Type B pancreatic cell (in vitro differentiated cells): ENCODE measurements at places on chromosomes 3 and 15.

DNA sequence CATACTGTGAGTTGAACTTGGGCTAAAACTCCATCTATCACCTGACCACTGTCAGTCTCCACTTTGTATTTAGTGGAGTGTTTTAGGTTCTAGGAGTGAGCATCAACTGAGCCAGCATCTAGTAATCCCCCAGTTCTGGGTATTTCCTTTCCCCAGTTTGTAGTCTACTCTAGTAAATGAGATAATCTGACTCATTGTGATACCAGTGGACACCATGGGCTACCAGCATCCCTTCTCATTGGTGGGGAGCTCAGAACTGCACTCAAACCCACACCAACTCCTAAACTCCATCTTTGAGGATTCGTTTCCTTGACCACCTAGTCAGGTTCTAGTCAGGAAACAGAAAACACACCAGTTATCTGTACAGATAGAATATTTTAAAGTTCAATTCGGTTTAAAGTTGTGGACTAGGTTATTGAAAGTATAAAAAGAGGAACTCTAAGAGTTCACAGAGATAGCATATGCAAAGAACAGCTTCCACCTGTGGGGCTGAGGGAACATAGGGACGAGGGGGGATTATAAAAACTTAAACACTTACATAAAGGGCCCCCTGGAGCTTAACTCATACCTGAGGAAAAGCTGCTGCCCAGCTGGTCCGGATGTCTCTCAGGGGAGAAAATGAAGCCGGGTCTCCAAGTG lies 36.0 kb downstream of the LEO1 start:
- DNase-seq, result no peak

- no peak for DNase-seq
These were observed 52.8 kb downstream of the CORO2B start for GRCh38 chr15:68631601-68632051.

DNA sequence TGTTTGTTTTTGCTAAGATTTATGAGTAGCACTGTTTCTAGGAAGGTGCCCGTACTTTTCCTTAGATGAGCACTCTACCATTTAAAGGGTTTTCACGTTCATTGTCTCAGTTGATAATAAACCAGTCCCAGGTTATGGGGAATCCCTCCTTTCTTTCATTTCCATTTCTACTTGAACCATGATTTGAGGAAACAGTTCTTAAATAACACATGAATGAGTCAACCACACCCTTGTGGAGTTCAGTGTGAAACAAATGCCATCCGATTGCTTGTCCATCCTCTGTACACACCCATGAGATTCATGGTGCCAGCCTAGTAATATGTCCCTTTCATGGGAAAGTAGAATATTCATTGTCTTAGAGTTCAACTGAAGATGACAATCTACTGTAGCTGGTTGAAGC lies 23.1 kb downstream of the CMTM8 start:
- DNase-seq, result no peak

GRCh38 chr15:87597346-87598052 lies 659.0 kb downstream of the NTRK3 start:
- DNase-seq, result no peak

DNA sequence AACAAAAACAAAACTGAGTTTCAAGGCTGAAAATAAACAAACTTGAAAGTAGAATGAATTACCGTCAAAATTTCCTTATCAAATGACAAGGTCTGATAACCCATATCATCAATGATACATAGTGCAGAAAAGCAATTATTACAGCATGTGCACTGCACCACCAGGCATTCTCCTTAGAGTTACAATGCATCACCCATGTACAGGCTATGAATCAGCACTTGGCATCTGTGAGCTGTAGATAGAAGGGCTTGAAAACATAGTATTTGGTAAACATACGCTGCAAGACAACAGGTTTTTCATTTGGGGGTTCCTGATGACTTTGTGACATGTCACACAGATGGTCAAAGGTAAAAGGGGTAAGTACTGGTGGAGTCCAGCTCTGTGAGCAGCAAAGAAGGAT lies 265.1 kb downstream of the CTNNB1 start:
- no peak for DNase-seq

GRCh38 chr15:100301910-100302431 lies 39.8 kb downstream of the ADAMTS17 start:
- no peak for DNase-seq

DNA sequence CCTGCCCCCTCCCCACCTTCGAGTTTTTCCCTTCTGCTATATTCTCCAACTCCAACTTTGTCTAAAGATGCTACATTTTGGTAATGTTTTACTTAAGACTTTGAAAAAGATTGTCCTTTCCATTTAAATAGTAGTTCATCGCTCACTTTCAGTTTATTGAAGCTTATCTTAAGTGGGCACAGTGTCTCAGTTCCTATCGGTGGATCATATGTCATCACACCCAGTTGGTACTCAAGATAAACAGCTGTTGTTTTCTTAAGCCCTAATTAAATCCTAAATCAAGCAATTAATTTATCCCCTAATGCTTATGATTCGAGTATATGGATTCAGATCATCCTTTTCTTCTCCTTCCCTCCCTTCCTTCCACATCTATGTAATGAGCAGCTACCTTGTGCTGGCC lies 210.7 kb downstream of the TLE3 start:
- no peak for DNase-seq

DNA sequence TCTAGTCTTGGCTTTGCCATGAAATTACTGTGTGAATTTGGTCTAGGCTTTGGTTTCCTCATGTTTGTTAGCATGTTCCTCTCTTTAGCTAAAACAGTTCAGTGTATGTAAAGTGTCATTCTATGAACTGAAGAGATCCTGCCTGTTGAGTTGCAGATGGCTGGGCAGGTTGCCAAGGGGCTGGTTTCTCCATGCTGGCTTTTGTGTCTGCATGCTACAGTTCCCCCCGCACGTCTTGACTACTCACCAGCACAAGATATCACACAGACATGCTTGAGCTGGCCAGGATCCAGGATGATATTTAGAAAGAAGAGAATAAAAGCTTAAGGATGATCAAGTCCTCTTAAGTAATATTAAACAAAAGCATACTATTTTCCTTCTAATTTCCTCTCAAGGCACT lies 90.2 kb downstream of the CERS3 start:
- DNase-seq, result no peak

- DNase-seq, result no peak
These were observed 351.0 kb downstream of the MCTP2 start for GRCh38 chr15:94582368-94582767.

- no peak for DNase-seq
These were observed 67.0 kb downstream of the CHAC1 start for GRCh38 chr15:41020311-41020710.

DNA sequence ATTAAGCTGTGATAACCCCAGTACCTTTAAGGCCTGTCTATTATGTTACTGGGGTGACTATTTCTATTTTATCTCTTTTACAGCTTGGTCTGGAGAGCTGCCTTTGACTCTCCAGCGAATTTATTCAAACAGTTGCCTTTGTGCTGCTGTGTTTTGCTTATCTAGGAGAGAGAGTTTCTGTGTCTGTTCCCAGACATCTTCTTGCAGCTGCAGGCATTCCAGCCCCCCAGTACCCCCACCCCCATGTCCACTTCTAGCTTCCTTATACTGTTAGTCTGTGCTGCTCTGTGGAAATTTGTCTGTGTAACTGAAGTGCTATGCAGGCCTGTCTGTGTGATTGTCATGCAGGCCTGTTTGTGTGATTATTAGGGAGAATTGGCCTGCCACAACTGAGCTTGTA lies 713.7 kb upstream of the SEMA6D start:
- DNase-seq, result no peak

- DNase-seq, result no peak
These were observed 172.7 kb downstream of the GHSR start for GRCh38 chr3:172275586-172275985.

- DNase-seq, result no peak
These were observed 58.9 kb downstream of the SLMAP start for GRCh38 chr3:57815036-57815435.

DNA sequence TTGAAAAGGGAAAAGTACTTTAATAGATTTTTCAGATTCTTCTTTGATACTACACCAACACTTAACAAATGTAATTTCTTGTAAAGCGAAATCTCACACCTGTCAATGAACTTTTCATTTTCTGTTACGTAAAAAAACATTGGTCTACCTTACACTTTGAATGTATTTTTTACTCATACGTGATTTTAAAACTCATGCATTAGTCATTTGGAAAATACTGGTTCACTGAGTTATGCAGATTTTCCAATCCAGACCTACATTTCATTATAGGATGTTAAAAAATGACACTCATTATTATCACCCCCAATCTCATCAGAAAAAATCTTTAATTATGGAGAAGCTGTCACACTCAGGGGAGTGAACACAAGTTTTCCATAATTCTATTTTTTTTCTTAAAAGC lies 14.7 kb downstream of the VPS39 start:
- DNase-seq, result no peak

- no peak for DNase-seq
These were observed 41.6 kb downstream of the FBXL2 start for GRCh38 chr3:33318710-33319380.

DNA sequence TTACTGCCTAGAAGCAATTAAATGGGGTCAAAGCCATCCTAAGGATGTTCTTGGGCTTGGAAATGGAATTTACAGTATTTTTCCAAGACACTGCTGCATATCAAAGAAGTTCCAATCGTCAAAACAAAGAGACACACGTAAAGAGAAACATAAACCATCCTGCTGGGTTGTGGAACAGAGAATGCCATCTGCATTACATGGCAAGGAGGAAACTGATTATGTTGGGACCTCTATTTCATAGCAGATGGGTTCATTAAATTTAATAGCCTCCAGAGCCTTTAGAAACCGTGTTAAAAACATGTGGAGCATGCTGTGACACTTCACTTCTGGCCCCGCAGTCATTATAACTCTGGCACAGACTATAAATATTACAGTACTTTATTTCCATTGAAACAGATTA lies 154.6 kb downstream of the LRTM1 start:
- no peak for DNase-seq

GRCh38 chr3:197750858-197751737 lies 1.4 kb downstream of the FYTTD1 start:
- no peak for DNase-seq

- DNase-seq, result no peak
These were observed 21.5 kb upstream of the KCNMB3 start for GRCh38 chr3:179272385-179272784.

- no peak for DNase-seq
These were observed 46.7 kb downstream of the CD200R1L start for GRCh38 chr3:112799946-112800345.

- no peak for DNase-seq
These were observed 542 bp downstream of the GABRA5 start for GRCh38 chr15:26867200-26868007.

GRCh38 chr3:80559701-80560100 lies 791.9 kb upstream of the ROBO1 start:
- DNase-seq, result no peak

GRCh38 chr3:11903047-11903446 lies 56.4 kb upstream of the TAMM41 start:
- DNase-seq, result no peak

DNA sequence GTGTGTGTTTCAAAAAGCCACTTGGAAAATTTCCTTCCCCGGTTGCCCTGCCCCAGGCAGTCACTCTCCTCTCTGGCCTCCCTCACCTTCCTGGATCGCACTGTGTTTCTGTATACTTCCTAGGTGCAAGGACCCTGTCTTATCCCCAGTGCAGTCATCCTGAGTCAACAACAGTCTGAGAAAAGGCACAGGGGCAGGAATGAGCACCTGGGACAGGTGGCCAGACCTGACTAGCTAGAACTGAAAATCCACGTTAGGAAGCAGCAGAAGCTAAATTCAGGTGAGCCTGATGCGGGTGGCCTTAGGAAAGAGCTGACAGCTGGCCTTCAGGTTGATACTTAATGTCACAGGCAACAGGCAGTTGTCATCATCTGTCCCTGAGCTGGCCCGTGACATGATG lies 62.9 kb upstream of the VGLL4 start:
- no peak for DNase-seq

GRCh38 chr3:66029443-66029842 lies 9.3 kb downstream of the MAGI1 start:
- no peak for DNase-seq

GRCh38 chr3:194688200-194688740 lies 2.6 kb downstream of the FAM43A start:
- DNase-seq, result no peak

DNA sequence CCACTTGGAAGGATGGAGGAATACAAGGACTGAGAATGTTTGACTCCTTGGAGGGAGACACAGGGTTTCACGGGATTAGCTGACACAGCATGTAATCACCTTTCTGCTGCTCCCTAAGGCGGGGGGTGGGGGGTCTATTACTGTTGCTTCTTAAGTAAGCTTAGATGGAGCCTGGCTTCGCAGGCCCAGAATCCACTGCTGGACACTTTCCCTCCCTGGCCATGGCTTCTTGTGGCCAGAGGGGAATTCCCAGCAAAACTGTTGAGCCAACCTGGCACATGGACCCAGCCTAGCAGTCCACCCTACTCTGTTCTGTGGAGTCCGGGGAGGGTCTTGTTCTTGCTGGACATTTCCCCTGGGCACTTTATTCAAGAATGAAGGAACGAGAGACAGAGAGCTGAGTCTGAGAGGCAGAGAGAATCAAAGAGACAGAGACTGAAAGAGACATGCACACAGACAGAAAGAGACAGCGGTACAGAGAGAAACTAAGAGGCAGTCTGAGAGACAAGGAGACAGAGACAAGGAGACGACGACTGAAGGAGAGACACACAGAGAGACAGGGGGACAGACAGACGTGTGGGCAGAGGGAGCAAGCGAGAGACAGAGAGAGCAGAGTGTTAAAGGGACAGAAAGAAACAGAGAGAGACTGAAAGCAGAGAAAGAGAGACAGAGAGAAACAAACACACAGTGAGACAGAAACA lies 55.6 kb upstream of the DLG1 start:
- no peak for DNase-seq

- DNase-seq, result no peak
These were observed 626.3 kb upstream of the NAALADL2 start for GRCh38 chr3:174232658-174233429.

GRCh38 chr3:13098192-13098988 lies 25.2 kb upstream of the IQSEC1 start:
- DNase-seq, result no peak

DNA sequence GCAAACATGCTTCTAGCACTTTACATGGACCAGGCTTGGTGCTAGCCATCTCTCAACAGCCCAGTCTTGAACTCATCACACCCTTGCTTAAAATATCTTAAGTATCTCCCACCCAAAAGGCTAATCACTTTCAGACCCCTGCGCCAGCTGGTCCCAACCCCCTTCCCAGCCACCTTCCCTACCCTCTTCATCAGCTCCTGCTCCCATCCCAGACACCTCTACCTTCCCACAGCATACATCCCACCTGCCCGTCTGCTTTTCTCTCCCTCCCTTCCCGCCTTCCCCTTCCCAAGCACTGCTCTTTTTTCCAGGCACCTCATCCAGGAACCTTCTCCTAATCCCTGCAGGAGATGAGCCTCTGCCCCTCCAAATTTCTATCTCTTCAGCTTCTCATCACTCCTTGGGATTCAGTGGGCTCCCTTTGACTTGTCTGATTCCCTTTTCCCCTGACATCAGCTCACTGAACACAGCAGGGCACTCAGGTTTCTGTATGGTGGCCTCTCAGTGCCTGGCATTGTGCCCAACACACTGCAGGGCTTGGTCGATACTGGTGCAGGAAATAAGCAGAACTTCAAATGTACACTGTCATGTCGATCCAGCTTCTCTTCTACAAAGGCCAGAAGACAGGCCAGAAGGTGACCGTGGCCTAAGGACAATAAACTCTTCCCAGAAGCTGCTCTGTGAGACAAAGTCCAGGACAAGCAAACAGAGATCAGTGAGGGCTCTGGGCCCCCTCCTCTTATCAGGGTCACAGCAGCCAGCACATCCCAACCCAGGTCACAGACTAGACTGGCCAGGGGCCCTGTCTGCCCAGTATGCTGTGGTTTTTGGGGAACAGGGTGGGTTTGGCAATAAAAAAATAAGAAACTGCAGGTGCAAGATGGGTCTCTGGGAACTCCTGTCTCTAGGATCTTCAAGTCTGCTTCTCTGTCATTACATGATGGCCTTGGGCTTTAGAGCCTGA lies 2.2 kb upstream of the ITIH1 start:
- peak; percentile 44 for DNase-seq
